ENCODE measurements at places on chromosomes 7 and 10. TPM values are rescaled to one million over a fixed set of nuclear protein-coding genes. Genes with fewer than 3 reads are reported as not detected.

DNA sequence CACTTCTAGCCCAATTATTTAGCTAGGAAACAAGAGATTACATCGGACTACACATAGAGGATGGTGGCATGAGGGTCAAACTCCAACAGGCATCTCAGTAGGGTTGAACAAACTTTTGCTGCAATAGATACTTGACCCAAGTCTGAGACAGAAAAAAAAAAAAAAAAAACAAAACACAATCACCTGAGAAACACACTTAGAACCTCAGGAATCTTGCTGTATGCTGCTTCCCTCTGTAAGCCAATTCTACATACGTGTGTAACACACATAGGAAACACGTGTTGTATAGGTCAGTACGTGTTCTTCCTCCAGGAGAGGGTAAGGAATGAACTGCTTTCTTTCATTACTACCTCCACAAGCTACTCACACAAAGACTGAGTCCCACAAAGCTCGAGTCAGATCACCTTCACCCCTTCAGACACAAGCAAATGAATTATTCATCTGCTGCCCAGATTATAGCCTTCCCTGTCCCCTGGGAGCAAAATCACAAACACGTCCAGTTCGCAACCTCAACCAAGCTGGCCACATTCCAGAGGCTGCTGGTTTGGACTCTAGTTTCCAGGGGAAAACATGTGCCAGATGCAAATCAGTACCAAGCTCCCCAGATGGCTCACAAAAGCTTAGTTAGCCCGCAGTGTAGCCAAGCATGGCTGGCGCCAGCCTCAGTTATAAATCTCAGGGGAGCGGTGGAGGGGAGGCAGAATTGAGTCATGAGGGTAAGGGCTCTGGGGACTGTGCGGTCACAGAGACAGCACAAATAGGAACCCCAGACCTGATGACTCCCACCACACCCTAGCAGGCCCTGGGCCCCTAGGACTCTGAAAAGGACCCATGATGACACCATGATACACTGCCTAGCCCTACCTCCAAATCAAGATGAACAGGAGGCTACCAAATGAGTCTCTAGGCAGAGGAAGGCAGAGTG is 15.1 kb downstream of the PSAP start:
- DNase-seq = no peak

GRCh38 chr10:50318129-50318528 is 66.8 kb upstream of the ASAH2 start:
- DNase-seq = no peak

DNA sequence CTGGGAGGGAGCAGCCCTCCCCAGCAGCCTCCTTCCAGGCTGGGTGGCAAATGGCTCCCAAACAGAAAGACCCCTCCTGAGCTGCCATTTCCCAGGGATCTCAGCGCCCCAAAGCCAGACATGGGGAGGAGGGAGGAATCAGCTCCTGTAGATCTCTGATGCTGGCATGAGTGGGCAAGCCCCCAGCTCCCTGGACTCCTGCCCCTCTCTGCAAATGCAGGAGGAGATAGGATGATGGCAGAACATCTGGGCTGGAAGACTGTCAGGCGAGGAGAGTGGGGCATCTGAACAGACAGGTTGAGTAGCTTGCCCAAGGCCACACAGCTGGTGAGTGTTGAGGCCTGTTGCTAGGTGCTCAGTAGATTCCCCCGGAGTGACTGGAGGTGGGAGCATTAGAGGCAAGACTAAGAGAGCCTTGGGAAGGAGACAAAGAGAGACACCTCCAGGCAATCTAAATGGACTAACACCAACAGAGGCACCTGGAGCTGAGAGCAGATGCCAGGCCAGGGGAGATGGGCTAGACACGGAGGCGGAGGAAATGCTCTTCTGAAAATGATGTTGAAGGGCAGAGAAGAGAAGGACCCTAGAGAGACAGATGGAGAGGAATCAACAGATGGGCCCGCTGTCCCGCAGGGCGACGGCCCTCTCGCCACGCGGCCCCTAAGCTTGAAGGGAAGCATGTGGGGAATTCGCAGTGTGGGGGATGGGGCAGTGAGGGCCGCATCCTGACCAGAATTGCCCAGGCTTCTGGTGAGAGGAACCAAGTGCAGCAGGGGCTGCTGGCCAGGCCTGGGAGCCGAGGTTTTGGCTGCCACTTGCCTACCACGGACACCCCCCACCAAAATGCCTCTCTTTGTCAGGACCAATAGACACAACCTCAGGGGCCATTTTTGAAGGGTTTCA is 84.8 kb upstream of the LRRC4 start:
- DNase-seq = no peak

DNA sequence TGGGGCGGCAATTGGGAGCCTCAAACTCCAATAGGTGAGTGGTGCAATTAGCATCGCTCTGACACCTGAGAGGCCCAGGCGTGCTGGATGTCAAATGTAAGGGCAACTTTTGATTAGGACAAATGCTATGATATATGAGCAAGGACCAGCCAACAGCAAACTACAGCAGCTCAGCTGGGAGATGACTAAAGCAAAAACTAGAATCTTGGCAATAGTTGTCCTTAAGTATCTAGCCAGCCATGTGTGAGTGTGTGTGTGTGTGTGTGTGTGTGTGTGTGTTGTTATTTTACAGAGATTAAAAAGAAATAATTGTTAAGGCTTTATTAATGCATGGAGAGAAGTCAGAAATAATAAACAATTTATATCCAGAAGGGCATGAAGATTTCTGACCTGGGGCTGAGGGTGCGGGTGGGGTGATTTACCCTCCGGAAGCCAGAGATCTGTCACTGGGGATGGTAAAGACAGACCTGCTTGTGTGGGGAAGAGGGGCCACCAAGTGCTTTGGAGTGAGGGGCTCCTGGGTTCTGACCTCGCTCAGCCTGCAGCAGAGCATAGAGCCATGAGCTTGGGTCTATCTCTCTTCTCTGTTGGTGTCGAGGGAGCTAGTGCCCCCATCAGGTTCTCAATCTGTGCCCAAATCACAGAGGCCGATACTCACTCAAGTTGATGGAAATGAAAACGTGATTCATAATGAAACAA is 77.3 kb downstream of the EMX2 start:
- no peak for DNase-seq

- DNase-seq = no peak
Measured at GRCh38 chr7:111438369-111439289, 123.7 kb downstream of the IMMP2L start.

The KCNIP2 gene
- 1.2 TPM for total RNA-seq
